OCI-M1 (cell line): ENCODE measurements at places on chromosomes 16 and 17.

GRCh38 chr16:24541233-24541933 is 2.0 kb downstream of the RBBP6 start:
- peak; percentile 50 for DNase-seq

- DNase-seq: no peak
Measured at GRCh38 chr17:15350777-15351477, 9.5 kb upstream of the TEKT3 start.

GRCh38 chr16:29653471-29653870 is 9.6 kb upstream of the SPN start:
- DNase-seq: peak; percentile 43

GRCh38 chr17:45386178-45386577 is 46.5 kb downstream of the ARHGAP27 start:
- DNase-seq: peak; percentile 21

- no peak for DNase-seq
Measured at GRCh38 chr16:50305441-50306061, 39.2 kb downstream of the ADCY7 start.

DNA sequence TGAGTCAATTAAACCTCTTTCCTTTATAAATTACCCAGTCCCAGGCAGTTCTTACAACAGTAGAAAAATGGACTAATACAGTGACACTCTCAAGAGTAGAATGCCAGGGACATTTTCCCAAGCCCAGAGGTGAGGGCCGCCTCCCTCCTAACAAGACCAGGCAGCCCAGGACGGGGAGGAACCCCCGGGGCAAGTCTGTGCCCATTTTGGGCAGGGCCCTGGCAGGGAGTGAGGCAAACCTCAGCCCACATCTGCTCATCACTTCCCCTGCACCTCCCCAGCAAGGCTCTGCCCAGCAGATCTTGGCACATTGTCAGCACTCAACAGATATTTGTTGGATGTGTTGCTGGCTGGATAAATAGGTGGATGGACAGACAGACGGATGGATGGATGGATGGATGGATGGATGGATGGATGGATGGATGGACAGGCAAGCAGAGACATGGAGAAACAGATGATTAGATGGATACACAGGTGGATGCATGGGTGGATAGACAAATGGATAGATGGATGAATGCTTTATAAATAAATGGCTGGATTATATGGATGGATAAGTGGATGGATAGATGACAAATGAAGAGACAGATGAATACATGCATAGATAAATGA is 271.3 kb downstream of the PARN start:
- no peak for DNase-seq

GRCh38 chr17:7221278-7222092 is 1.7 kb downstream of the ACADVL start:
- DNase-seq: no peak

- DNase-seq: peak; percentile 29
Measured at GRCh38 chr17:48961516-48962233, 6.7 kb downstream of the GIP start.

DNA sequence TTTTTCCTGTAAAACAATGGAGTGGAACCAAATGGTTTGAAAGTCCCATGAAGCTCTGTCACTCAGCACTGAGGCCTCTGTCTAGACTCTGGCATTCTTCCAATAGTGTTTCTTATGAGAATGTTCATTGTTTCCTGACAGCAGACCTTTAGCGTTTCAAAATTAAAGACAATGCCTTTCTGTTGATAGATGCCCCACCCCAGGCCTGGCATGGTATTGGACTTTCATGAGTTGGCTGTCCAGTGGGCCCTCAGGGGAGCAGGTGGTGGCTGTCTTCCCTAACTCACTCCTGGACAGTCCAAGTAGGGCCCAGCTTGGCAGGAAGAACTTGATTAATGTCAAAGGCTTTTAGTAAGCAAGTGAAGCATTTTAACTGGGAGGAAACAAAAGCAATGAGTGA is 186.5 kb upstream of the CCL2 start:
- no peak for DNase-seq

- no peak for DNase-seq
Measured at GRCh38 chr17:83125515-83126274, 46.3 kb downstream of the METRNL start.

GRCh38 chr17:35774499-35774898 is 13.8 kb downstream of the C17orf50 start:
- DNase-seq: no peak

DNA sequence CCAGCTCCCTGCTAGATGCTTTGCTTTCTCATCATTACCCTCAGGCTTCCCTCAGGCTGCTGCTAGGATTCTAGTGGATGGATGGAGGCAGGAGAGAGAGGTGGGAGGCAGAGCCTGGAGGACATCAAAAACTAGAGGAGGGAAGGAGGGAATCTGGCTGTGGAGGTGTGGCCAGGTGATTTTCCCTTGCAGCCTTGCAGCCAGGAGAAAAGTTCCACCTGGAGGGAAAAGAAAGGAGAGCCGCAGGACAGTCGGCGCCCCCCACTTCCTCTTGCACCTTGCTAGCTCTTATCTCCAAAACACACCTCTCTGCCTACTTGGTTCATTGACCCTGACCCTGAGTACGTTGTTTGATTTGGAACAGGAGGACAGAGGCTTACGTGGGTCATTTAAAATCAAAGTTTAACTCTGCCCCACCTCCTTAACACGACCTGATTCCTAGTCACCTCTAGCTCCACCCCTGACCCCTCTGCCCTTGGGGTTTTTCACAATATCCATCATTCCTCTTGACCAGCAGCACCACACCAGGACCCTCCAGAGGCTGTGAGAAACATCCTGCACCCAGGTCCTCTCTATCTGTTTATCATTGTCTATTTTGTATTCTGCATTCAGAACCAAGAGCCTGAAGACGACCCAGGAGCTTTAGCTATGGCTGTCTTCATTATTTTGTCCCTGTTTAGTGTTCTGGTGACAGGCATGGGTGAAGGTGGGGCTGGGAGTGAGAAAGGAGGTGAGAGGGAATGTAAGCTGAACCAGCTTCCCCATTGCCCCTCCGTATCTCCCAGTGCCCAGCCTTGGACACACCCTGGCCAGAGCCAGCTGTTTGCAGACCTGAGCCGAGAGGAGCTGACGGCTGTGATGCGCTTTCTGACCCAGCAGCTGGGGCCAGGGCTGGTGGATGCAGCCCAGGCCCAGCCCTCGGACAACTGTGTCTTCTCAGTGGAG is 15.9 kb downstream of the AOC3 start:
- DNase-seq: no peak

DNA sequence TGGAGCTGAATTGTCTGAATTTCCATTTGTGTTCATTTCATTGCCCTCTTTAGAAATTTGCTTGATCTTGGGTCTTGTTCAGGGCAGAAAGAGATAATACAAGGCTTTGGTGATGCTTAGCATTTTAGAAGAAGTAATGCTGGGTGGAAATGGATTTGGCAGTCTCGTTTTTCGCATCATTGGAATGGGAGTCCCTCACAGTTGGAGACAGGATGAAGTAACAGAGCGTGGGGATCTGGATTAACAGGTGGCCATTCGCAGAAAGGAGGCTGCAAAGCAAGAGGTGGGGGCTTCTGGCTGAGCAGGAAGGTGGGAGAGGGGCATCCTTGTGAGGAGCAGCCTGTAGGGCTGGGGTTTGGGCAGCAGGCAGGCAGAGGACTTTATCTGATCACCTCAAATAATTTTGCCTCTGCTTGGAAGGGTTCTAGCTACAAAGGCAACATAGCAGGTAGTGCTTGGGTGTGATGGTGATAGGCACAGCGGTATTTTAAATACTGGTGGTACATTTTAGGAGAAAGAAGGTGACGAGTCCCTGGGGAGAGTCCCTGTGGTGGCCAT is 17.0 kb downstream of the KSR1 start:
- peak; percentile 60 for DNase-seq

- DNase-seq: peak; percentile 58
Measured at GRCh38 chr17:39200070-39200879, at the start of gene RPL19. Gene RPL19 (plus strand): TSS chr17:39200283. CDS start chr17:39200345, 62 bp downstream.

DNA sequence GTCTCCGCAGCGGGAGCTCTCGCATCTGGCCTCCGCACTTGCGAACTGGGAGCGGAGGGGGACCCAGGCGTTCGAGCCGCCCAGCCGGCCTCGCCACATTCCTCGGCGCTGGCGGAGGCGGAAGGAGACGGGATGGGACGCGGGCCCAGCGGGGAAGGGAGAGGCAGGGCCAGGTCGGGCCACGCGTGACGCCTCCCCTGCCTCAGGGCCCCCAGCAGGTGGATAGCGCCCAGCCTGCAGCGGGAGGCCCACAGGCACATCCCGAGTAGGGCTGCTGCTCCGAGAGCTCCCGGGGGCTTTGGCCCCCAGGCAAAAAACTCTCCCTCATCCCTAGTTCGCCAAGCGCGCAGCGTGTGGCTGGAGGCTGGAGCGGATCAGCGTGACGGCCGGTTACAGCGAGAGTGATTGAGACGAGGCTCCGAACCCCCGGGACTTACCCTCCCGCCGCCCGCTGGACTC is 800 bp downstream of the PLEKHH3 start:
- DNase-seq: peak; percentile 55

DNA sequence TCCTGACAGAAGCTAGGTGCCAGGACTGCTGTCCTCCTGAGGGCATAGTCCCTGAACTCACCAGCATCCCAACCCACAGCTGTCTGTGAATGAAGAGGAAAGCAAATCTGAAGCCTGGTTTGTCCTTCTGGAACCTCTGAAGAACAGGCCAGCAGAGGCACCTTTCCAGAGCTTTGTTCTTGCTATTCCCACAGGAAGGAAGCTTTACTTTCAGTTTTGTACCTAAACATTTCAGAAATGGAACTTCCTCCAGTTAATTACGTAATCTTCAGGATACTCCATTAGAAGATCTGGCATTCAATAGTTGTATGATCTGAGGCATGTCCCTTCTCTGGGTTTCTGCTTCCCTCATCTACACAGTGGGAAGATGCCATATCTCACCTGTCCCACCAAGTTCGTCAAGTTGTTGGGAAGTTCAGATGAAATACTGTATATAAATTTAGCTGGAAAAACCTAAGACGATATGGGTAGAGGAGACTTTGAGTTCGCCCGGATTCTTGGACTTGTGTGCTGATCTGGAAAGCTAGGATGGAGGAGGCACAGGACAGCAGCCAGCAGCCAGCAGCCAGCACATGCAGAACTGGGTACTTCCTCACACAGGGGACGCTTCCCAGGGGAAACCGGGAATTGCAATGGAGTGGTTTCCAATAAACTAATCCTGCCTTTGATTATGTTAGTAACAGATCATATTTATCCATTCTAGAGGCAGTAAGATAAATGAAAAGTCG is 22.4 kb downstream of the NXPH3 start:
- DNase-seq: no peak

- peak; percentile 92 for DNase-seq
Measured at GRCh38 chr17:28912281-28912937, 9.5 kb upstream of the DHRS13 start.
